SW480 (cell line): ENCODE measurements at places on chromosomes 2 and 18.

GRCh38 chr2:194946826-194947225 is 710.2 kb upstream of the SLC39A10 start:
- no peak for DNase-seq

GRCh38 chr2:114127372-114127771 is 237.5 kb downstream of the ACTR3 start:
- no peak for DNase-seq

- DNase-seq: no peak
These were observed 731 bp downstream of the RAB10 start for GRCh38 chr2:26034637-26034992.

GRCh38 chr2:23627236-23628009 is 242.4 kb downstream of the KLHL29 start:
- DNase-seq: no peak

DNA sequence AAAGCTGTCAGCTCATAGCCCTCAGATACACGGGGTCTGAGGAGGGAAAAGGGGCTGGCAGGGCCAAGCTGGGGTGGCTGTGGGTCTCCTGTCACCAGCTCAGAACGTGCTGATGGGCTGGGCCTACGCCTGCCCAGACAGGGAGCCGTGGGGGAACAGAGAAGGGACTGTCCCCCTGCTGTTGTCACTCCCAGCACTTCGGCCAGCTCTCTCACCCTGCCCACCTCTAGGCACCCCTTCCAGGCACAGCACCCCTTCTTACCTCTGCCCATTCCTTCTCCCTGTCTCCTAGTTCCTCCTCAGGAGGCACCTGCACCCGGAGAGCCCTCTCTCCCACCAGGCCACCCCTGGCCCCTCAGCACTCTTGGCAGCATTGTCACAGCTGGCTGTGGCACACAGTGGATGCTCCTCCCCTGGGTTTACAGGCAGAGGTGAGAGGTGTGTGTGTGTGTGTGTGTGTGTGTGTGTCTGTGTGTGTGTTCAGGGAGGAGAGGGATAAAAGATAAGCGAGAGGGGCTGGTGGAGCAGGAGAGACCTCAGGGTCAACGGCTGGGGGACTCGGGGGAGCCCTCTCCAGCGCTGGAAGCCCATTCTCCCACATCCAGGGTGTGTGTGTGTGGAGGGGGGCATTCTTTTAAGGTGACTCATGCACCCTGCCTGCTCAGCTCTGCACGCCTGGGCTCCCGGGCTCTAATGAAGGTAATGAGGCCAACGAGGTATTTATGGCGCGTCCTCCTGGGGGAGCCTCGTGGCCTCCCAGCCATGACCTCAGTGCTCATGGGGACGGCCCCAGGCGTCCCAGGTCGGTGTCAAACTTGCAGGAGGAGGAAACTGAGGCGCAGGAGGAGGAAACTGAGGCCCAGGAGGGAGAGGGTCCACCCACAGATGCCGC is 66.1 kb upstream of the SMAD7 start:
- peak; percentile 91 for DNase-seq

- DNase-seq: no peak
These were observed 73.2 kb downstream of the CAPN13 start for GRCh38 chr2:30733876-30734520.

- peak; percentile 32 for DNase-seq
These were observed 218.4 kb downstream of the CDH20 start for GRCh38 chr18:61551586-61551985.

DNA sequence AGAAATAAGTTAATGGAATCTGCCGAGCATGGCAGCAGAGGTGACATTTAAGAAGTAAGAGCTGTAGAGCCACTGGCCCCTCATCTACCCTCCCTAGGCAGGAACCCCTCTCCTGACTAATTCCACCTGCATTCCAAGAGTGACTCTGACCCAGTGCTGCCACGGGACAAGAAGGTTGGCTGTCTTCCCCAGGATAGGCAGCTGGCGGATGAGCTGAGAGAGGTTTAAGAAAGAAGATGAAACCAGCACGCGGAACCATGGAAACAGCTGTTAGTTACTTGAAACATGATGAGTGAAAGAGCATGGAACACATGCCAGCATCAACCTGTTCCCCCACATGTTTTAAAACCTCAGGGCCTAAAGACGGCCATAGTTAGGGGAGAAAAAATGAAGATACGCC is 74.1 kb downstream of the RND3 start:
- no peak for DNase-seq

DNA sequence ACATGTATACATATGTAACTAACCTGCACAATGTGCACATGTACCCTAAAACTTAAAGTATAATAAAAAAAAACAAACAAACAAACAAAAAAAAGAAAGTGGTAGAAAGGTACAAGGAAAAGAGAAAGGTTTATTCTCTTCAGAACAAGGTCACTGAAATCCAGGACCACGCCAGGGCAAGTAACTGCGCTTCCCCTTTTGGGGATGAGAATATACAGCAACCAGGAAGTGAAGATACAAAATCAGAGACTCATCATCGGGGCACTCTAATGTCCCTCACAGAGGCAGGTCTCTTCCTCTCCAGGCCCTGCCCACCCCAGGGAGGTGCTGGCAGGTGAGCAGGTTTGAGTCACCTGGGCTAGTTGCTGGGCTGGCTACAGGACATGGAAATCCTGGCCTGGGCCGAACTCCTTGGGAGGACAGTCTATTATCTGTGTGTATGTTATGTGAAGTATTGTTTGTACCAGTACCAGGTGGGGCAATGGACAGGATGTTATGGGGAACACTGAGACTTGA is 100.4 kb upstream of the GPR45 start:
- DNase-seq: no peak

DNA sequence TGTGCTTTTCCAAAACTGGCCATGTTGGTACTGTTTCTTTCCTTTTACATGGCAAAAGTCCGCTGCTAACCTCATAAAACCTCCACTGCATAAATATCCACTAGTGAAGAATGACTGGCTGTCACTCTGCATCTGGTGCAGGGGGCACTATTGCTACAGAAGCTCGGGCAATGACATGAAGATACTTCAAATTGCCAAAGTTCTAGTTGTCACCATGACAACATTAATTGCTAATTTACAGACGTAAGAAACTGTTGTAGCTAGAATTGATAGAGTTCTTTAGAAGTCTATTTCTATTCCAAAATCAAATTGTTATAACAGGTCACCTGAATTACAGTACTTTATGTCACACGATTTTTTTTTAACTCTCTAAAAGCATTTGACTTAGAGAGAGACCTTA is 845 bp downstream of the CFAP210 start:
- DNase-seq: peak; percentile 13

DNA sequence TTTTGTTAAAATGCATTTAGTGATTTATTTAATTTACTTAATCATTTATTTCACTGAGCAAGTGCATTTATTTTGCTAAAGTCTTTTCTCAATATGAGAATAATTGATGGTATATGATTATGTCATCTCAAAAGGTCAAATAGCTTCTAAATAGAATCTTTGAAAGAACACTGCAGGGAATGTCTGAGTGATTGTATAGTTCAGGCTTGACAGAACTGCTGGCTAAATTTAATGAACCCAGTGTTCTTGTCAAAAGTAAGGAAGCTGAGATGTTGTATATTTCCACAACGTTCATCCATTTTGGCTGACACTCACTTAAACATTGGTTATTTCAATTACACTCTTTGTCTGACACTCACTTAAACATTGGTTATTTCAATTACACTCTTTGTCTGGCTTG is 39.3 kb upstream of the CDH7 start:
- no peak for DNase-seq

GRCh38 chr2:83162421-83162820 is 1296.7 kb downstream of the SUCLG1 start:
- no peak for DNase-seq

GRCh38 chr18:46953195-46953594 is 35.8 kb downstream of the KATNAL2 start:
- DNase-seq: no peak

- no peak for DNase-seq
These were observed 401.3 kb downstream of the PID1 start for GRCh38 chr2:228869636-228870264.

DNA sequence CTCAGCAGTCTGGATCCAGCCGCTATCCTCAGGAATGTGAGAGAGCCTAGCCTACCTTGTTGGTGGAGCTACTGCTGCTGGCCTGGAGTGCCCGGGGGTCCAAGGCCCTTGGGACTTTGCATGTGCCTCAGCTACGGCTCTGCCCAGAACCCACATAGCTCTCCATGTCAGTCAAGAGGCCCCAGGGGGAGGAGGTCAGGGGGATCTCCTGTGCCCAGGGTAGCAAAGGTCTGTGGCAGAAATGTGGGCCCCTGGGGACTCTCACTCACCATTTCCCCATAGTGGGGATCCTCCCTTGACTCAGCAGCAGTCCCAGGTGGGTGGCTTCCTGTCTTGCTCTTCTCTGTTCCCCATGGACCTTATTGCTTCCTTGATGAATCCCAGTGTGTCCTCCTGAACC is 342.7 kb upstream of the CHAC2 start:
- DNase-seq: no peak

DNA sequence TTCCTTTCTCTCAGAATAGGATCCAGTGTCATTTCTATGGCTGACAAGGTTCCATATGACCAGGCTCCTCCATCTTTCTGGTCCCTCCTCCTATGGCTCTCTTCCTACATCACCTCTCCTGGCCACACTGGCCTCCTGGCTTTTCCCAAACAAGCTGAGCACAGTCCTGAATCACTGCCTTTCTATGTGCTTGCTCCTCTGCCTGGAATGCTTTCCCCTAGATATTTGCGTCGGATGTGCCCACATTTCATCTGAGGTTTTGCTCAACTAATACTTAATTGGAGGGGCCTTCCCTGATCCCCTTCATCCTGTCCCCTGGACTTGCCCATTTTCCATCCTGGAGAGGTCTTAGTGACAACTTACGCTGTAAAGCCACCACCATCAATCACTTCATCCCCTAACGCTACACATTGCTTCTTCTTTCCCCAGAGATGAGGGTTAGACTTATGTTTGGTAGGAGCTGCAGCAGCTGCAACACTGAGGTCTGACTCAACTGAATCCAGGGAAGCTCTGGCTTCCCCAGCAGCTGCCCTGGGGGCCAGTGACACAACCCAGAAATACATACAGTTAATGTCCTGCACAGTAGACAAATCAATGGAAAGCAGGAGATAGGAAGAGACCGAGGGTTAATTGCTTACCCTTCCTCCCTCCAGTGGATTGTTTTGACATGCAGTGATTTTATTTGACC is 42.9 kb downstream of the QPCT start:
- DNase-seq: no peak

DNA sequence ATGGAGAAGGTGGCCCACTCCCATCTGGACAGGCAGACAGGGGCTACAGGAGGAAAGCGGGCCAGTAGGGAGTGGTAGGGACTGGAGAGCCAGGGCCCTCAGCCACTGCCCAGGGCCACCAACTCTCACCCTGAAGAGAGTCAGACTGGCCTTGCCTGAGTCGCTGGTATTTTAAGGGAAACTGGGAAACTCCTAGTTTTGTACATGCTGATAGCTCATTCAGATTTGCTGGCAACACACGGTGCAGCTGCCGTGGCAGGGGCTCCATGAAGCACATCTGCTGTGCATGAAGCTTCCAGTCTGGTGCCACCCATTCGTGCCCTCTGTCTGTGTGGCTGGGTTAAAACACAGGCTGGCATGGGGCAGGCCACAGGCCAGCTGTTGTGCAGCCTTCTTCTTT is 137.3 kb upstream of the GLI2 start:
- DNase-seq: no peak

DNA sequence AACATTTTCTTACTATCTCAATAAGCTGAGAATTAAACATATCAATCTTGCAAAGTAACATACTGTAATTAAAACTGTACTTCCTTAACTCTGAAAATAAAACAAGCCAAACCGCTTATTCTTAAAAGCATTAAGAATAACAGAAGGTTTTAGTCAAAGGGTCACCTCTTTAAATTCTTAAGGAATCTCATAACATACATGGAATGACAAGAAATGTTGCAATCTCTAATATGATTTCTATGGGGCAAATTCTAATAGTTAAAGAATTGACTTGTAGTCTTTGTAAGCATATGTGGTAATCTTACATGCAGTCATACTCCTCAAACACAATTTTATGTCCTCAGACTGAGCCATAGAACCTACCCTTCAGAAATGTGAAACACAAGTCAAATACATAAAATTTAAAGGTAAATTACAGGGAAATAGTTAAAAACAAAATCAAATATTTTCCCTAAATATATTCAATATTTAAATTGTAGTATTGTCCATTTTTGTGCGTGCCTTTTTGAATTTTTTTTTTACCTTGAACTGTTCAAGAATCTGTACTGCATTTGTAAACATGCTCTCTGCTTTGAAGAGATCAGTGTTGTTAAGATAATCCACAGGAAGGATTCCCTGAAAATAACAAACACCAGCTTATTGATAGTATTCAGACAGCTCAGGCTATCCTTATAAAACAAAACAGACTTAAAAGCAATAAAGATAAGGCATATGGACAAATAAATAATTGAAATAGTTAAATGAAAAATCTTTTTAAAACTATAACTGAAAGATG is 48.2 kb downstream of the PIGN start:
- no peak for DNase-seq

- DNase-seq: no peak
These were observed 6.0 kb downstream of the SOX11 start for GRCh38 chr2:5698134-5698533.

DNA sequence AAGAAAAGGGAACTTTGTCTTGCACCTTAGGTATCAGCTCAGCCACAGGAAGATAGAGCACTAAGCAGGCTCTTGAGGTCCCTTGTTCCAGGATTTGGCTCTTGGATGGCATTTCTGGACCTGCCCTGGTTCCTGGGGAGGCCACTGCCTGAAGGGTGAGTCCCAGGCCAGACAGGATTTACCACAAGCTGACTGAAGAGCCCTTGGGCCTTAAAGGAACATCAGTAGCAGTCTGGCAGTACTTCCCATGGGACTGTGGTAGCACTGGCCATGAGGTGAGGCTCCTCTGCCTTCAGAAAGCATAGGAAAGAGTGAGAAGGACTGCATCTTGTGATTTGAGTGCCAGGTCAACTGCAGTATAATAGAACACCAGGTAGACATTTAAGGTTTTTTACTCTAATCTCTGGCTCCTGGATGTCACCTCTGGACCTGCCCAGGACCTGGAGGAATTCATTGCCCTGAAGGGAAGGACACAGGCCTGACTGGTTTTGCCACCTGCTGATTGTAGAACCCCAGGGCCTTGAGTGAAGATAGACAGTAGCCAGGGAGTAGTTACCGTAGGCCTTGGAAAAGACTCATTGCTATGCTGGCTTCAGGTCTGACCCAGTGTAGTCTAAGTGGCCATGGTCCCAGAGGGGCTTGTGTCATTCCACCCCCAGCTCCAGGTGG is 154.4 kb upstream of the CREB1 start:
- DNase-seq: no peak

DNA sequence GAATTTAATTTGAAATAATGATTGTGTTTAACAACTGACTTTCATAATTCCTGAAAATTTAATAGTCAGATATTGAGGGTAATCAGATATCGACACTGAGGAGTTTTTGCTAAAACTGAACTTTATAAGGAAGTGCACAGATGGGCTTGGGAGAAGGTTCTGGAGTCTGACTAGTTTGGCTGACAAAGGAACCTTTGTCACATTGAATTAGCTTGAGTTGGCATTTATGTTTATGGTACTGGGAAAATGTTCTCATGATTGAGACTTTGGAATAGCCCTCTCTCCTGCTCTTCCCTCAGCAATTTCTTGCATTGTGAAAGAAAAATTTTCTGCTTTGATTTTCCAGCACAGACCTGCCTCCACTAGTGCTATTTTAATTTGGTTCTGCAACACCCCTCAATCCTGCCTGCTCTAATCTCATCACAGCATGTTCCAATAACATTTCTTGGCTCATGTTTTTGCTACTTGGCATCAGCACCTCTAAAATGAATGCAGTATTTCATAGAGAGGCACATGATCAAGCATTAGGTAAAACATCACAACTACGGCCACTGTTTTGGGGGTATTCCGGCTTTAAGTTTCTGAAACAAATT is 133.9 kb upstream of the FSHR start:
- no peak for DNase-seq

- DNase-seq: no peak
These were observed 7.7 kb upstream of the RHBDD1 start for GRCh38 chr2:226828191-226828590.
